ENCODE measurements at places on chromosomes 3 and 15.

GRCh38 chr15:100041127-100041828 is 300.5 kb downstream of the ADAMTS17 start:
- no peak for DNase-seq

- no peak for DNase-seq
Observed at GRCh38 chr15:66019368-66019767, 150.1 kb downstream of the RAB11A start.

DNA sequence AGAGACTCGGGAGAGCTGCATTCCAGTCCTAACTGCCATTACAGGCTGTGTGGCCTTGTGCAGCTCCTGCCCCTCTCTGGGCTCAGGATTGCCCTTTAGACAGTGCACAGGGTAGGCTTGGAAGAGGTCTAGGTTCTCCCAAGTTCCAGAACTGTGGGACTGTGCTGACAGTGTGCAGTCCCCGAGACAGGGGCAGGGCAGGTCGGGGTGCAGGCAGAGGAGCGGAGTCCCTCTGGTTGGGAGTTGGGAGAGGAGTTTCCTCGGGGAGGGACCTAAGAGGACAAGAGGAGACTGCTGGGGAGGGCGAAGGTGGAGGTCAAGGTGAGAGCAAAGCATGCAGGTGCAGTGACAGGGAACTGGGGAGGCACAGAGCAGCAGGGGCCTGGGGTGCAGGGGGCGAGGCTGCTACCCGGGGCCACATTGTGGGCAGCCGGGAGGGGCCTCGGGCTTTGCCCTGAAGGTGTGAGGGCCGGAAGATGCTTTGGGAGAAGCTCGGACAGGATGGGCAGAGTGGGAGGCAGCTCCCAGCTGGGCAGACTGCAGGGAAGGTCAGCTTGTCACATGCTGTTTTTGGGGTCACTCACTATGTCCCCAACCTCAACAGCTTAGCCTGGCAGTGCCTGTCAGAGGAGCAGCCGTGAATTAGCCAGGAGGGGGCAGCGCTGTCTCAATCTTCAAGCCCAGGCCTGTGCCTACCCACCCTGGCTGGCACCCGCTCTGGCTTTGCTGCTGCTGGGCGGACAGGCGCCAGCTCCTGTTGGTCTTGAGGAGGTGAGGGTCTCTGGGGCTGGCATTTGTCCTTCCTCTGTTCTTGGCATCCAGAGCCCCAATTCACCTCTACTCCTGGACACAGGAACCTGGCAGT is 15.4 kb upstream of the CSPG4 start:
- DNase-seq = peak; percentile 41

DNA sequence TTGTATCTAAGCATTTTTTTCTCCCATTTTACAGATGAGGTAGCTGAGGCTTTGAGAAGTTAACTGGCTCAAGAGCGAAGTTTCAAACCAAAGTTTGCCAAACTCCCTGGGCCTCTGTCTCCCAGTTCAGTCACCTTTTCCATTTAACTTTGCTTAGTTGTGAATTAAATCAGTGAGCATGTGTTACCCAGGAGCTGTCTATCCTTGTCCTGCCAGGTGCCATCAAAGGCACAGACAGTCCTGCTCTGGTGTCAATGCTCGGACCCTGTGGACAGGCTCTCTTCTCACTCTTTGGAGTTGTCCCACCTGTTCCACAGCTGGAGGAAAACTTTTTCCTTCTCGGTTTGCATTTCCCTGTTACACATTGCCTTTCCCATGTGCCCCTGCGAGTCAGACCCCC is 8.6 kb downstream of the EPHB1 start:
- DNase-seq = no peak

DNA sequence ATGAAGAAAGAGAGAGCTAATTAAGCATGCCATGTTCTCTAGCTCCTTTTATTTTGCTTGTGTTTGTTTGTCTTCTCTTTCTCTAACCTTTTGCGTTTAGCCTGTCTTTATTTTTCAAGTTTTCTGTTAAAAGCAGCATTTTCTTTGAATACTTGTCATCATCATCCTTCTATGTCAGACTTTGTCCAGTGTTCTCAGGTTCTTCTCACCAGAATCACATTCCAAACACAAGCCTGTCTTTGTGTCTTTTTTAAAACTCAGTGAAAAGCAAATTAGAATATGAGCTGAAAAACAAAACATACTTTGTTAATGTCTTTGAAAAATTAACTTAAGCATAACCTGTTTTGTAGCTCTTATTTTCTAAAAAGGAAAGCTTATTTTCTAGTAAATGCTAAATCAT is 62.4 kb downstream of the LEKR1 start:
- DNase-seq = no peak

GRCh38 chr3:31054032-31054431 is 159.6 kb upstream of the GADL1 start:
- no peak for DNase-seq

- DNase-seq = no peak
Observed at GRCh38 chr15:67181221-67181639, 73.2 kb downstream of the AAGAB start.
